ENCODE measurements at places on chromosomes 5 and 9.

GRCh38 chr5:54454602-54455001, 897 bp upstream of the HSPB3 start:
- DNase-seq: no peak

DNA sequence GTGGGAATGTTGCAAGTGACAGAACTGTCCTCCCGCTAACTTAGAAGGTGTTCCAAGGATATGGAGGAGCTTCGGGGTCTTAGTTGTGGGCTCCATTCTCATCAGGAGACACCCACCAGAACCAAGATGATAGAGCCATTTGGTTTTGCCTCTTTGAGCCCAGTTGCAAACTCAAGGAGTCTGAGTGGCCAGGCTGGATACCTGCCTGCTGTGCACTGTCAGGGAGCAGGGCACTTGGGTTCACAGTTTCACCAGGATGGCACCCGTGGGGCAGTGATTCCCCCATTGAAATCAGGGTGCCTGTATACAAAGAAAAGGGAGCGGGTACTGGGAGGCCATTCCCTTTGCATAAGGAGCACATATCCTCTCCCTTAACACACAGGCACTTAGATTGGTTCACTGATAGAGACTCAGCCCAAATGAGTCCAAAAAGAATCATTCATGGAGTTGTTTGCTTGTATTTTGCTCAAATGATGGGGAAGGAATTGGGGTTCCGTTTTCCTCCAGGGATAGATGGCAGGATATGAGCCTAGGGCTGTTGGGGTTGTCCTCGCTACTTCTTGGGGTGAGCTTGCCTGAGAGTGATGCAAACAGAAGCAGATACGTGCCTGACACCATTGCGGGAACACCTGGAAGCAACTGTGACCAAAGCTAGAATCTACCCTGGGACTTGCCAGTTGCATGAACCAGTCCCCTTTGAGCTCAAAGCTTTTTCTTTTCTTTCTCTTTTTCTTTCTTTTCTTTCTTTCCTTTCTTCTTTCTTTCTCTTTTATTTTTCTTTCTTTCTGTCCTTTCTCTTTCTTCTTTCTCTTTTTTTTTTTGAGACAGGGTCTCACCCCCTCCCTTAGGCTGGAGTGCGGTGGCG, 1.3 kb upstream of the PRR7 start:
- DNase-seq: peak; percentile 13

GRCh38 chr9:134185536-134186011, 21.2 kb upstream of the RNU6ATAC start:
- DNase-seq: no peak

GRCh38 chr5:144697847-144698262, 527.2 kb downstream of the KCTD16 start:
- no peak for DNase-seq

GRCh38 chr9:110016340-110016739, 191.6 kb downstream of the C9orf152 start:
- DNase-seq: no peak

- DNase-seq: no peak
These were observed 4.4 kb upstream of the SMIM3 start for GRCh38 chr5:150774145-150774544.

- DNase-seq: no peak
These were observed 158.0 kb upstream of the FREM1 start for GRCh38 chr9:15068261-15068660.

GRCh38 chr9:12906646-12907045, 131.8 kb downstream of the LURAP1L start:
- DNase-seq: no peak

DNA sequence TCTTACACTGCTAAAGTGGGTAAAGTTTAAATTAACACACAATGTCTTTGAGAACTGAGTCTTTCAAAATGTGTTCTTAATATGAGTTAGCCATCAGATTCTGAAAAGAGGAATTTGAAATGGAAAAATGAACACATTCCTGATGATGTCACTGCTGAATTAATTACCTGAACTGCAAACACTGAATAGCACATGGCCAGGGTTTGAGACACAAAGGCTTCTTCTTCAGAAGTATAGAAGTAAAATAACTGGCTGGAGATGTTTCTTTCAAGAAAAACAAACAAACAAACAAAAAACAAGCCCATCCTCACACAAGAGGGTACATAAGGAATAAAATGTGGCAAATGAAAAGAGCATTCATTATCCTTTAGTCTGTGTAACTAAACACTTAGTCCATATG, 7.1 kb downstream of the GLIS3 start:
- DNase-seq: no peak

- DNase-seq: no peak
These were observed 76.6 kb upstream of the NR4A3 start for GRCh38 chr9:99745085-99745484.

GRCh38 chr9:9970514-9970913, 642.3 kb downstream of the PTPRD start:
- DNase-seq: no peak

DNA sequence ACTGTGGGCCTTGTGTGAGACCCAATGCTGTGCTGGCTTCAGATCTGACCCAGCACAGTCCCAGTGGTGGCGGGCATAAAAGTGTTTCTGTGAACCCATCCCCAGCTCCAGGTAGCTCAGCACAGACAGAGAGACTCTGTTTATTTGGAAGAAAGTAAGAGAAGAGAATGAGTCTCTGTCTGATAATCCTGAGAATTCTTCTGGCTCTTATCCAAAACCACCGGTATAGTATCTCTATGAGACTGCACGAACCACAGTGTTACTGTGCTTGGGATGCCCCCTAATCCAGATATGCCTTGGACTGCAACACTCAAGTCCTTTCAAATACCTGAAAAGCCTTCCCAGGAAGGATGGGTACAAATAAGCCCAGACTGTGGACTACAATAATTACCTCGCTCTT, 1660.8 kb upstream of the ACO1 start:
- no peak for DNase-seq

- no peak for DNase-seq
These were observed 13.1 kb downstream of the LPCAT1 start for GRCh38 chr5:1510631-1511030.

- no peak for DNase-seq
These were observed 8.9 kb upstream of the FOXB2 start for GRCh38 chr9:77010527-77010926.

- DNase-seq: no peak
These were observed 175.1 kb downstream of the BAAT start for GRCh38 chr9:101209670-101210069.

GRCh38 chr5:59420596-59420995, 472.9 kb downstream of the PDE4D start:
- DNase-seq: no peak

GRCh38 chr9:22529426-22530199, 83.0 kb downstream of the DMRTA1 start:
- no peak for DNase-seq

- DNase-seq: no peak
These were observed 104.7 kb downstream of the GPR21 start for GRCh38 chr9:123138163-123138562.

GRCh38 chr9:78601957-78602565, 305.1 kb downstream of the PSAT1 start:
- no peak for DNase-seq

GRCh38 chr5:89097103-89097502, 214.1 kb upstream of the MEF2C start:
- DNase-seq: no peak

DNA sequence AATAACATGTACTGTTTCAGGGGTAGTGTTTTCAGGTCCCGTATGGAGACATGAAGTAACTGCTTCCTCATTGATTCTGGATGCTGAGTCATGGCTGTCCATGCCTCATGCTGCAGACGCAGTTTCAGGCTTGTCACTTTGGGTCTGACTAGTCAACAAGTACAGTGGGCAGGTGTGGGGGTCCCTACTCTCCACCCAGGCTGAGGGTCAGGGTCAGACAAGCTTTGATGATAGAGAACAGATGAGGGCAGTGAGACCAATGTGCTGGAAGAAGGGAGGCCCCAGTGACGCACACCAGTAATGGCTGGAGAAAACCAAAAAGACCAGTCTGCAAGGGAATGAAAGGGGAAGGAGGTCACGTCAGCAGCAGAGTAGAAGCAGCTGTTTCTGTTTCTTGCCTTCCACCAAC, 80.0 kb upstream of the NFIL3 start:
- no peak for DNase-seq

- DNase-seq: no peak
These were observed 239.3 kb upstream of the PAPPA start for GRCh38 chr9:115914291-115914690.

GRCh38 chr9:128233817-128234406, 30.7 kb downstream of the DNM1 start:
- no peak for DNase-seq
